ENCODE measurements at places on chromosomes 4 and X.

DNA sequence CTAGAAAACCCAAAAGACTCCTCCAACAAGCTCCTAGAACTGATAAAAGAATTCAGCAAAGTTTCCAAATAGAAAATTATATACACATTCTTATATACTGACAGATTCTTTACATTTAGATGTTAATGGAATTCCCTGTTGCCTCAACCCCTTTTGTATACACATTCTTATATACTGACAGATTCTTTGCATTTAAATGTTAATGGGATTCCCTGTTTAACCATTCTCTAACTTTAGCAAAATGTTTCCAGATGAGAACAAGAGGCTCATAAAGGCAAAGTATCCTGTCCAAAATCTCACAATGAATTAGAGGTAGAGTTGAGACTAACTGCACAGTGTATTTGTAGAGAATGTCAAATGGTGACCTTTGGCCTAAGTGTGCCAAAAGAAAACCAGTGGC is 23.1 kb upstream of the AR start:
- no peak for DNase-seq

GRCh38 chrX:110055616-110056015 is 52.7 kb downstream of the TMEM164 start:
- no peak for DNase-seq

GRCh38 chrX:124690495-124690894 is 344.1 kb downstream of the SH2D1A start:
- no peak for DNase-seq

- DNase-seq = peak; percentile 10
These were observed 100.5 kb upstream of the TBC1D9 start for GRCh38 chr4:140856621-140857062.

DNA sequence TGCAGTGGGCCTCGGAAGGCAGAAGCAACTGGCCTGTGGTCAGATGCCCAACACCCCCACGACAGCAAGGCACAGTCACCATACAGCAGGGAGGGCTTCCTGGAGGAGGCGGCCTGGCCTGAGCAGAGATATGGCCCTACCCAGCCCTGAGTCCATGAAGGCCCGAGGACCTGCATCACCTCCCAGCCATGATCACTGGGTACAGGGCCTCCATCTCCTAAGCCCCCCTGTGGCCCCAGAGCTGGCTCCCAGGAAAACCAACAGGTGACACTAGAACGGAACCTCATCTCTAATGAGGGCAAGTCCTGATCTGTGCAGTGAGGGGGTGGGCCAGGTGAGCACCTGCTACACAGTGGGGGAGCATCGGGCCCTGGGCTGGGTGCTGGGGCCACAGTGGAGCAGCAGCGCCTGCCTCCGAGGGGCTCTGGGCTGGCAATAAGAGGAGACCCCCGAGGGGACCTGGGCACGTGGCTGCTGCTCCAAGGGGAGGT is 26.2 kb upstream of the MXD4 start:
- DNase-seq = no peak

DNA sequence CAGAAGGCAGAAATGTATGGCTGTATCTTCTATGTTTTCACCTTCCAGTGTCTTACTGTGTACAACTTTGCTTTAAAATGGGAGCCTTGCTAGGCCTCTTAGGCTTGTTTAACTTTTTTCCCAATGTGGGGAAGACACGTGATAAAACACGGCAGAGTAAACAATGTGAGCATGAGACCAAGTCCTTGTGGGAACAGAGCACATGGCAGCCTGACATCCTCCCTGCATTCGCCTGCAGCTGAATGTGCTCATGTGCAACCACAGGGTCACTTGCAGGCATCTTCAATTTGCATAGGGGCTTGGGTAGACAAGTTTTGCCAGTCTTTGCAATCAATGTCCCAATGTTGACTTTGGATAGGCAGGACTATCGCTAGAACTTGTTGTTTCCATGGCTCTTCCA is 91.8 kb downstream of the CCNG2 start:
- no peak for DNase-seq

DNA sequence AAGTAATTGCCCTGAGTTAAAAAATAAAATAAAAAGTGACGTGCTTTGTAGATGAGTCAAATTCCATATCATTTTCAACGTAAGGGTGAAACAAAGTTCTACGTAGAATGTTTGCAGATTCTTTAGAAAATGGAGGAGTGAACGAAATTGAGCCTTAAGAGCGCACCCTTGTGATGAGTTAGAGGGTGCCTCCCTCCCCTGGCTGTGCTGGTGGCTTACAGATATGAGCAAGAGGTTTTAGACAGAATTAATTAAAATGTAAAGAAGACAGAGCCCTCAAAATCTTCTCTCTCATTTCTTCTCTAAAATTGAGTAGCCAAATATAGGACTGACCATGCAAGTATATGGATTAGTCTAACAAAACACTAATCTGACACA is 30.2 kb upstream of the LGI2 start:
- no peak for DNase-seq

- DNase-seq = no peak
These were observed 152.0 kb upstream of the EDNRA start for GRCh38 chr4:147328756-147329446.

DNA sequence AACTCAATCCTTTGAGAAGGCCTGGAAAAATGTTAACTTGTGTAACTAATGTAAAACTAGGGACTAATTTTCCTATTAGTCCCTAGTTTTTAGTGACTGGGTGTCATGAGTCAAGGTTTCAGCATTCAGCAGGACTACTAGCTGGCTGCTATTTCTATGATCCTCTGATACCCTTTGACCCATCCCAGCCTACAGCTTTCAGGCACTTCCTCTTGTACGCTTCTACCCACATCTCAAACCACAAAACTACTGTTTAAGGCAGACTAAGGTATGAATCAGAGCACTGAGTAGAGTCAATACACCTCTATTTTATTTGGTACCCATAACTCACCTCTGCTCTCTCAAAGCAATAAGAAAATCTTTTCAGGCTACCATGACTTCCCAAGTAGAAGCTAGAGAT is 809.6 kb downstream of the PDHA2 start:
- DNase-seq = no peak

GRCh38 chr4:111618908-111619307 is 526.3 kb upstream of the FAM241A start:
- DNase-seq = no peak

DNA sequence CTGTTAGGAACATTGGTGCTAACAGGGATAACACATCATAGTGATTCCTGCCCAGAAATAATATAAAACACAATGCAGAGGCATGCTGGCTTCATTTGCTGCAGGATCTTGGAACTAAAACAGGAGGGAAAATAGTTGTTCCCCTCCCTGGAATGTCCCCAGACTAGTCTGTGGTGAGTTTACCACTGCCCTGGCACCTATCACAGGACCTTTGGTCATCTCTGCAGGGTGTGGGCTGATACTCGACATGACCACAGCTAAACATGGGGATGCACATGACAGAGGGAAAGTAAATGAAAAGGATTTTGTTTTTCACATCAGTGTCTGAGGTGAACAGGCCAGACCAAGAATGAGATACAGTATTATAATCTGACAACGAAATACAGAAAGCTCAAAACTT is 160.2 kb upstream of the DKK2 start:
- no peak for DNase-seq

DNA sequence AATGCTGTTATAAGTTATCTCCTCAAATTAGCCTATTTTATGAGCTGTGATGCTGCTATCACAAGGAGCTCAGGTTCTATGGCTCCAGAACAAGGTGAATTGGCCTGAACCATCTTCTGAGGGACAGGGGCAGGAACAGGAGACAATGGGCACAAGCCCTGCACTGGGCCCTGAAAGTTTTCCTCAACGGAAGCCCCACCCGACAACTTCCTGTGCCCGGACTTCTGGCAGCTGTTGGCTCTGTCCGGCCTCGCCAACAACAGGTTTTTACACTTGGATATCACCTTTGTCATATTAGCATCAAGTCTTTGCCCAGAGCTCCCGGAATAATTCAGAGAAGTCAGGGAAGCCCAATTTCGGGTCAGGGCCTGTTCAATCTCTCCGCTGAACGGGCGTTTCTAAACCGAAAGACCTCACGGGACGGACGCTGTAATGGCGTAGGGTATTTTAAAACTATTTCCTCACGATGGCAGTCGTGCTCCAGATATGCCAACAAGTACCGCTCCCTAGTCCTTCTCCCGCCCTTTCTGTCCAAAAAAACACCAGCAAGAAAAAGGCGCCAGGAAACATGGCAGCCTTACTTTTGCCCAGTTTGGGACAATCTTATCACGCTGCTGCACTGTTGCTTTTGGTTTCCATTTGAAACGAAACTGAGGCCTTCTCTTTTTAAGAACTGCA is 201.0 kb upstream of the STK26 start:
- DNase-seq = no peak

GRCh38 chrX:149151805-149152757 is 353.0 kb downstream of the IDS start:
- no peak for DNase-seq

- DNase-seq = no peak
These were observed 164.9 kb upstream of the AGA start for GRCh38 chr4:177607111-177607573.

DNA sequence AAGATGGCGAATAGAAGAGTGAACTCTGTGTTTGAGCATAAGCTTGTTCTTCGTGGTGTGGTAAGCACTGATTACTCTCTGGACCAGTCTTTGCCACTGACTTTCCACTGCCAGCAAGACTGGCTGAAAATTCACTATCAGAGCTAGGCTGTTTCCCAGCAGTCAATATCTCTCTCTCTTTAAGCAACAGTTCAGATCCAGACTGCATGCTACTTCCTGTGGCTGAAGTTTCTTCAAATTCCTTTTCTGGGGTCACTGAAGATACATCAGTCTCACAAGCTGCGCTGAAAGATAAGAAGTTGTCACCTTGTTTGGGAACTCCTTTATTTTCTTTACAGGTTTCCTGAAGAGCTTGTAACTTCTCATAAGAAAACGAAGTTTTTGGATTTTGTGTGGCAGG is 54.0 kb upstream of the FAM120C start:
- DNase-seq = no peak

- DNase-seq = no peak
These were observed 23.5 kb downstream of the CD99 start for GRCh38 chrX:2714551-2714950.

- DNase-seq = no peak
These were observed 305.4 kb upstream of the LDB2 start for GRCh38 chr4:17203797-17204196.

DNA sequence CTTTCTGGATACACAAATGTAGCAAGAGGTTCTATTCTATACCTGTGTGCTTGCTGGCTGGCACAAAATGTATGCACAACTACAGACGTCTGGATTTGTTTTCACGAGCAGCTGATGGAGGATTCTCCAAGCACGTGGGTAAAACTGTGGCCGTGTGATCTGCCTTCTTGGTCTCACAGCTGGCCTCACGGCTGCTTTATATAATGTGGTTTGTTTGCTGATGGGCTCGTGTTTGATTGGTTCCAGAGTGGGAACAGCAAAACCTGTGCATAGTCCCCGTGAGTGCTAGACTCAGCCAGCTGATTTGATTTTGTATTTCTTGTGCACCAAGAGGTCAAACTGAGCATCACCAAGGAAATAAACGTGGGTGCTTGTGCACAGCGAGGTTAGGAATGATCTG is 262.6 kb upstream of the RPS6KA3 start:
- no peak for DNase-seq

DNA sequence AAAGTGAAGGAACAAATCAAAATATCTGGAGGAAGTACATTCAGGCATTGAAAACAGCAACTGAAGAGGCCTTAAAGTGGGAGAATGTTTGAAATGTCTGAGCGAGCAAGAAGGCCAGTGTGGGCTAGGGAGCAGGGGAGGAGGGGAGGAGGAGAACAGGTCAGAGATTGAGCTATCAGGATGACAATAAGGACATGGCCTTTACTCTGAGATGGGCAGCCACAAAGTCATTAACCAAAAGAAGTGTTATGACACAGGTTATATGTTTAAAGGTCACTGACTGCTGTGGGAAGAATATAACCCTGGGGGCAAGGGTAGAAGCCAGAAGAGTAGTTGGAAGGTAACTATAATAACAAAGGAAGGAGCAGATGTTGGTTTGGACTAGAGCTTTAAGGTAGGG is 315.4 kb downstream of the INPP4B start:
- no peak for DNase-seq

- DNase-seq = peak; percentile 8
These were observed 28.3 kb upstream of the CLDN24 start for GRCh38 chr4:183350317-183351071.

All from DMS79 treated with DMSO at 0.1 percent for 48 hours (cell line).